ENCODE measurements at places on chromosomes 12 and 14.

DNA sequence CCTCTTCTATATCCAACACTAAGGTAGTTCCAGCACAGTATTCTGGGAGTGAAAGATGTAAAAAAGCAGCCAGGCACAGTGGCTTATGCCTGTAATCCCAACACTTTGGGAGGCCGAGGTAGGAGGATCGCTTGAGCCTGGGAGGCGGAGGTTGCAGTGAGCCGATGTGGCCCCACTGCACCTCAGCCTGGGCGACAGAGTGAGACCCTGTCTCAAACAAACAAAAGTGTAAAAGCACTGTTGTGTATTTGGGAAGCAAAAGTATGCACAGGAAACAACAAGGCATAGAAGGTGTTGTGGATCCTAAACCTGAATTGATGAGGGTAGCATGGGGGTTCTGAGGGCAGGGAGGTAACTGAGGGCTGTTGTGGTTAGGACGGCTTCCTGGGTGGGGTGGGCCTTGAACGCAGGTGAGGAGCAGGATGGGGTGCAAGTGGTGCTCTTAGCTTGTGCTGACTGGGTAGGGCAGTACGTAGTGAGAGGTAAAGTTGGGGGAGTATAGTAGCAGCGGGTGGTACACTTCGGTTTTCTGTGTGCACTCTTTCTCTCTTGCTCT lies 64.2 kb downstream of the RASSF3 start:
- no peak for DNase-seq

GRCh38 chr12:1189163-1189562 lies 198.1 kb downstream of the ERC1 start:
- peak; percentile 69 for DNase-seq

- DNase-seq: no peak
These were observed 200.5 kb downstream of the GXYLT1 start for GRCh38 chr12:41944216-41944615.

- no peak for DNase-seq
These were observed 43.4 kb upstream of the LIMA1 start for GRCh38 chr12:50326590-50327284.

DNA sequence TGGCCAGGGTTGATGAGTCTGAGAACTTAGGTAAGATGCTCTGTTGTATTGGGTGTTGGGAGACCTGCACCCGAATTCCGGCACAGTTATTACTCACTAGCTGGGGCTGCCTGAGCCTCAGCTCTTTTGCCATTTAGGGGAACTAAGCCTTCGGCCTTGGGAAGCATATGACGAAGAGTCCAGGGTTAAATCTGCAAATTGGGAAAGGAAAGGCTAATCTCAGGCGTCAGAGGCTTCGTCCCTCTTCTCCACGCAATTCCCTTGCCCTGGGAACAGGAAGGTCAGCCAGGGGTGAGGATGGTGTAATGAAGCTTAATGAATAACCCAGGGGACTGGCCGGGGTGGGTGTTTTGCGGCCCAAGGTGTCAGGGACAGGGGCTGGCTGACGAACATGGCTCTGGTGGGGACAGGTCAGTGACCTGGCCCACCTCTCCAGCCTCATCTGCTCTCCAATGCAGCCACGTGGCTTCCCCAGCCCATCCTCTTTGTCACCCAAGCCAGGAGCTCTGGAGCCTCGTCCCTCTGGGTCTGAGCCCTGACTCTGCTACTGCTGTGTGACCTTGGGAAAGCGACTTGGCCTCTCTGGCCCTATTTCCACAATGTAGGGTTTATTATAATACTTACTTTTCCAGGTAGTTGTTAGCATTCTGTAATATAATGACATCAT lies 3.8 kb upstream of the SDSL start:
- DNase-seq: no peak

DNA sequence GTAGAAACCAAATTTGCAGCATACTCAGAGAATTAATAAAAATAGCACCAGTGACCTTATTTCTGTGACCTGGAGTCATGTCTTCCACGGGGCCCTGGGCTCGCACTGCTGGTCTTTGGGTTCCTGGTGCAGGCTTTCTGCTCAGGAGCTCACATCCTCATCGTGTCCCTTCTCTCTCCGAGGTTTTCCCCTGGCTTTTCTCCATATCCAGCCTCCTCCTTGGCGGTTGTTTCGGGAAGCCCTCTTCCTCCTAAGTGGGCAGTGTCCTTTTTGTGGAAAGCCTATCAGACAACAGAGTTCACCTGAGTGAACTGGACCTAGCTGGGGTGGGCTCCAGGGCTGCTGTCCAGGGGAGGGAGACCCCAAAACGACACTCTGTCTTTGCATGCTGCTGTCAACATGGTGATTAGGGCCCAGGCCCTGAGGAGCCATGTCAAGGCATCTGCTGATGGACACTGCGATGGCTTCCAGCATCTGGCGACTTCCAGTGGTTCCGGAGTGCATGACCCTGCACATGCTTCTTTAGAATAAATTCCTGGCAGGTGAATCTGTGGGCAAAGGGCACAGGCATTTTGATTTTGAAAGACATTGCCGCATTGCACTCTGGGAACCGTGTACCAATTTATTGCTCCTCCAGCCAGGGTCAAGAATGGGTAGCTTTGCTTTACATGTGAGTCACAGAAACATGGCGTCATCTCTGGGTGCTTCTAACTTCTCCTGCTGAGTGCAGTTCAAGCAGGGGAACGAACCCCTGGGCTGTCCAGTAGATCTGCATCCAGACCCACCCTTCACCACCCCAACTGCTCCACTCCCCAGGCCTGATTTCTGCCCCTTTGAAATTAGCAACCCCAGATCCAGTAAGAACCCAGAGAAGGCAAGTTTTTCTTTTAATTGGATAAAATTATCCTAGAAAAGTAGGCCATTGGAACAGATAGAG lies 136.8 kb downstream of the ADGRD1 start:
- no peak for DNase-seq

- DNase-seq: no peak
These were observed 41.3 kb downstream of the RAB3IP start for GRCh38 chr12:69779928-69780327.
